ENCODE measurements at places on chromosomes 6 and 20.

GRCh38 chr6:169396554-169397163, 143.0 kb upstream of the THBS2 start:
- no peak for DNase-seq

DNA sequence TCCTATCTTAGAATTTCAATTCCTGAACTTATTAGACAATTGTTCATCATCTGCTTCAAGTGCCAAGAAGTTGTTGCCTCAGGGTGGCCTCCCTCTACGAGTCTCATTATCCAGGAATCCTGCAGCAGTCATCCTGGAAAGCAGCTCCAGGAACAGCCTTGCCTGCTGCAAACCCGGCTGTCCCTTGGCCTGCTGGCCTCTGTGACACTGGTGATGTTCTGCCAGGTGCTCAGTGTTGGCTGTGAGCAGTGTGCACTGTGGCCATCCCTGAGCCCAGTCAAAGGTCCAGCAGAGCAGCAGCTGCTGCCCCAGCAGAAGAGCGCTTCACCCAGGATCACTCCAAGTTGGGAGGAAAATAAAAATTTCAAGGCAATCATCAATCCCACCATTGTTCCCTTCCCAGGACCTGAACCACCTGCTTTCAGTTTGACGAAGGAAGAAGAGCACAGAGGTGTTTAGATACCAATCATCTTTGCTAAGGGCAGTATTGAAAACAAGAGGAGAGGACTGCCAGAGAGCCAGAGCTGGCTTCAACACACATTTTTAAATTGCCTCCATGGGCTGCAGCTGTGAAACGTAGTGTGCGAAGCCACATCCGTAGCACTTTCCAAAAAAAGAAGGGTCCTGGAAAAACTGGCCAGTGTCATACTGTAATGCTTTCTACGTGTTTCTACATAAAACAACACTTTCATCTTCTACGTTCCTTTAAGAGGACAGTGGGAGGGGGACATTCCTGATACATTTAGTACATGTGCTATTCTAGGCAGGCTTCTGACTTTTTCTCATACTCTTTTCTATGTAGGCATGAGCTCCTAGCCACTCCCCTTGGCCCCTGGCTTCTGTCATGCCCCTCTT, 7.2 kb upstream of the FAM50B start:
- DNase-seq = no peak

DNA sequence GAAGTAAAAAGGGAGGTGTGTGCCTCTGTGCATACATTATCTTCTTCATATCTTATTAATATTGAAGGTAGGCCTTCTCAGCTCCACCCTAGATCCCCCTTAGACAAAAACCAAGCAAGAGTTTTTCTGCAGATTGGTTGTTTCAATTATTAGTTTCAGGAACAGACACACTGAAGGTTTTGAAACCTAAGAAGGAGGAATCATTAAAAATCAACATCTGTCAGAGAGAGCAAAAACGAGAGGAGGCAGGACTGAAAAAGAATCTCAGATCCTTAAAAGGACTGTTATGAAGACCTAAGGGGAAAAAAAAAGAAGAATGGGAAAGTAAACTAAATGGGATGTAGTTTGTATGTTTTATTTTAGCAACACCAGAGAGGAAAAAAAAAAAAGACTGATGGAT, 560.8 kb upstream of the JAG1 start:
- DNase-seq = no peak

DNA sequence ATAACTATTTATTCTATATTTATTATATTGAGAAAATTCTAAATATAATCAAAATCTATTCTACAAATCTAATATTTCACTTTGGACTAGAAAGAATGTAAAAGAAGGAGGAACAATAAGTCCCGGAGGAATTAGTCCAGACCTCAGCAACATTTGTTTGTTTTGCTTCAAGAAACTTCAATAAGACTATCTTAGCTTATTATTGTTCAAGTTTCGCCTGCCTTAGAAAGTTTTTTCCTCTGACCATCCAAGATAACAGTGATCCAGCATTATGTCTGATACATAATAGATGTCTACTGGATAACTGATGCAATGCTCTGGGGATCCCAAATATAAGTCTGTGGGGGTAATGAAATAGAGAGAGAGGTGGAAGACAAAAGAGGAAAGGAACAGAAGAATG, 28.7 kb upstream of the NT5E start:
- no peak for DNase-seq

DNA sequence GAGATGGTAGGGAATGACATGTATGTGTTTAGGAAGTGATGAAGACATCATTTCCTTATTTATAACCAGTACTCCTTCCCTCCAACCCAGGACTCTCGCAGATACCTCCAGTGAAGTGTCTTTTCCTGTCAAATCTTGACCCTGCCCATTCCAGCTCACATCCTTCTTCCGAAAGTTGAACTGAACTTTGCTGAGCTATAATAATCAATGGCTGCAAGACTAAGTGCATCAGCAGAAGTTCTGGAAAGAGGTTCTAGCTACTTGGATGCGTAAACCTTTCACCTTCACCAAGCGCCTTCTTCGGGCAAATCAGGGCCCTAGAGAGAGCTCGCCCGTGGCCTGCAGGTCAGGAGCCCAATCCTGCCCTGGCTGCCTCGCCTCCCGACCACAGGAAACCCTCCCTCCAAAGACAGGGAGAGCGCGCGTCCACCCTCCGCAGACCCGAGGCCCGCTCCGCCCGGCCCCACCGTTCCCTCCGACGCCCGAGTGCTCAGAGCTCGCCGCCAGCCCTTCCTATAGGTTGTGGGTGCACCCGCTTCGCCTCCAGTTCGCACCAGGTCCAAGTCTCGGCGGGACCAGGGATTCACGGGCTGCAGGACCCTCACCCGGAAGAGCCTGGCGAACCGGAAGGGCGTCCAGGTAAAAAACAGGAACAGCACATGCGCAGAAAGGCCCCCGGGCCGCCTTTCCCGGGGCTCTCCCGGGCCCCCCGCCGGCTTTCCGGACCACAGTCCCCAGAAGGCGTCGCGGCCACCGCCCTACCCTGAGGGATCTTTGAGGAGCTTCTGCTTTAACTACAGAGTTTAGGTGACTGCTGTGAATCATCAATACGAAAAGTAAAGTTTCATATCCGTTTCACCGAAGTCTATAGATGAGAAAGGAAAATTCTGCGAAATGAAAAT, at the start of gene ZNF334:
TSS of gene ZNF334 (minus strand) at position 617 of the 902 bp plus-strand sequence. CDS start 1,457 bp downstream, outside the sequence.
- peak; percentile 88 for DNase-seq

DNA sequence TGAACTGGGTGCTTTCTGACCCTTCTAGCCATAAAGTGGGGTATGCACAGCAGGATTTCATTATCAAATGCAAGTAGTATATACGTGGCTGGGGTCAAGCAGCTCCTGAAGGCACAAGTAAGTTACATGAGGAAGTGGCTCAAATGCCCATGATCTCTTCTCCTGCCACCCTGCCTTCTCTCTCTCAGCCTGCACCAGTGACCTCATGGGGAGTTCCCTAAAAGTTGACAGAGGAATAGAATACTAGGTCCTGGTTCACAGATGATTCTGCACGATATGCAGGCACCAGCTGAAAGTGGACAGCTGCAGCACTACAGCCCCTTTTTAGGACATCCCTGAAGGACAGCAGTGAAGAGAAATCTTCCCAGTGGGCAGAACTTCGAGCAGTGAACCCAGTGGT, 282.0 kb downstream of the BCKDHB start:
- DNase-seq = no peak

GRCh38 chr6:111711984-111712752, 106.5 kb upstream of the TRAF3IP2 start:
- peak; percentile 48 for DNase-seq

GRCh38 chr6:127951172-127951917, 50.5 kb upstream of the THEMIS start:
- no peak for DNase-seq

- DNase-seq = no peak
Measured at GRCh38 chr6:158251565-158251964, 60.7 kb upstream of the TULP4 start.
